ENCODE measurements at places on chromosomes 3 and 15. TPM values are rescaled to one million over a fixed set of nuclear protein-coding genes. Genes with fewer than 3 reads are reported as not detected.

CHMP2B gene
- 59.3 TPM for total RNA-seq

TMEM40 gene
- not detected for total RNA-seq

SOX14 gene
- total RNA-seq = not detected

CHAC1 gene
- total RNA-seq = 74.4 TPM

DNASE1L3 gene
- not detected for total RNA-seq

CNTN4 gene
- total RNA-seq = not detected

EFCC1 gene
- total RNA-seq = not detected

VWA5B2 gene
- total RNA-seq = not detected

GOLGA6B gene
- total RNA-seq = not detected

NEK10 gene
- total RNA-seq = 9.5 TPM

FOXB1 gene
- total RNA-seq = not detected

ITPR1 gene
- total RNA-seq = 2.5 TPM

SKOR1 gene
- 0.11 TPM for total RNA-seq

FAM107A gene
- total RNA-seq = 0.22 TPM

SLC28A1 gene
- not detected for total RNA-seq

CCDC54 gene
- not detected for total RNA-seq

SEMA3B gene
- 13.3 TPM for total RNA-seq

SIDT1 gene
- total RNA-seq = not detected

SNX33 gene
- 28.7 TPM for total RNA-seq

ZBTB20 gene
- 6.3 TPM for total RNA-seq

U2SURP gene
- 40.2 TPM for total RNA-seq

SLC15A2 gene
- not detected for total RNA-seq

FRMD4B gene
- not detected for total RNA-seq

GP5 gene
- 0.11 TPM for total RNA-seq

HGD gene
- total RNA-seq = not detected

CATSPER2 gene
- 0.38 TPM for total RNA-seq

CCDC9B gene
- total RNA-seq = 16.9 TPM

LYZL4 gene
- total RNA-seq = not detected

CD86 gene
- total RNA-seq = not detected
